Fibroblast of the conjunctiva (primary cell): ENCODE measurements at places on chromosomes 2 and 18.

- DNase-seq = peak; percentile 29
These were observed 67.5 kb downstream of the CDH20 start for GRCh38 chr18:61400716-61401115.

GRCh38 chr2:228444161-228444560, 262.7 kb upstream of the SPHKAP start:
- DNase-seq = no peak

DNA sequence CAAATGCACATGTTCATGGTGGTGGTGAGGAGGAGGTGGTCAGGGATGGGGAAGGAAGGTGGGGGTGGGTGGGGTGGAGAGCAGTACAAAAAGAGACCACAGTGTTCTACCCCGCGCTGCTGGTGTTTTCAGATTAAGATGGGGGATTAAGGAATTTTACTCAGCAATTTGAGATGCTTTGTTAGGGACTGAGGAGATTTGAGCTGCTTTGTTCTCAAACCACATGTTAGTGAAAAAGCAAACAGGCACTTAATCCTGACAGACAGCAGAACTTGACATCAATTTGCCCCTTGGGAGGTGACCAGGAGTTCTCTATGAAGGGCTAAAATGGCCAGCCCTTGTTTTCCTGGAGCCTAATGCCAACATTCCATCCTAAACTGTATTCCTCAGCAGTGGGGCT, 244.5 kb downstream of the MEIS1 start:
- DNase-seq = no peak

GRCh38 chr2:145563741-145564615, 1044.1 kb upstream of the ZEB2 start:
- DNase-seq = no peak
